Activated naive CD4-positive, alpha-beta T cell treated with anti-CD3 and anti-CD28 coated beads for 36 hours (primary cell): ENCODE measurements at places on chromosomes 12 and 14. TPM values are rescaled to one million over a fixed set of nuclear protein-coding genes. Genes with fewer than 3 reads are reported as not detected.

CIROP gene
- not detected for total RNA-seq

KERA gene
- total RNA-seq, result not detected

GRCh38 chr14:92729634-92730358 is 18.6 kb downstream of the LGMN start:
- no peaks in the 10 kb centered on the region for H3K27me3 ChIP-seq
- H3K4me1 ChIP-seq, result peaks cover 14% of the 10 kb centered on the region
- peak; percentile 49 for DNase-seq
- H3K36me3 ChIP-seq, result peaks cover 24% of the 10 kb centered on the region

DNA sequence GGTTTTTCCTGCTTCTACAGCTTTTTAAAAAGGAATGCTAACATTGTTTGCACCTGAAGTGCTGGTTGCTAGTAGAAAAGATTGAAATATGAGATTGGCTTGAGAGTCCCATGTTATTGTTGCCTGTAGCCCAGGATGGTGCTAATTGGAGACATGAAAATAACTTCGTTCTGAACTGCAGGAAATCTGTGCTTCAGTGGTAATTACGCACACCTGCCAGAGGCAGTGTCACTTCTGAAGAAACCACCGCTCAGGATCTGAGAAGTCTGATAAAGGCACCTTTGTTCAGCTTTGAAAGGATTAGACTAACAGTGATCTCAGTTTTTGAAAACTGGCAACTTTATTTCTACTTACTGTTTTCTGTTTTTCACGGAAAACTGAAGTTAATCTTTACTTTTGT is 15.5 kb upstream of the ATP6V0A2 start:
- no peaks in the 10 kb centered on the region for H3K4me1 ChIP-seq
- peaks cover 15% of the 10 kb centered on the region for H3K36me3 ChIP-seq
- no peak overlapping the region for H3K4me3 ChIP-seq
- H3K27ac ChIP-seq, result no peak overlapping the region
- DNase-seq, result no peak

GRCh38 chr12:6584293-6584692 is 16.2 kb upstream of the NOP2 start:
- DNase-seq, result no peak
- no peak overlapping the region for H3K27ac ChIP-seq
- H3K27me3 ChIP-seq, result no peaks in the 10 kb centered on the region
- no peaks in the 10 kb centered on the region for H3K4me1 ChIP-seq

DNA sequence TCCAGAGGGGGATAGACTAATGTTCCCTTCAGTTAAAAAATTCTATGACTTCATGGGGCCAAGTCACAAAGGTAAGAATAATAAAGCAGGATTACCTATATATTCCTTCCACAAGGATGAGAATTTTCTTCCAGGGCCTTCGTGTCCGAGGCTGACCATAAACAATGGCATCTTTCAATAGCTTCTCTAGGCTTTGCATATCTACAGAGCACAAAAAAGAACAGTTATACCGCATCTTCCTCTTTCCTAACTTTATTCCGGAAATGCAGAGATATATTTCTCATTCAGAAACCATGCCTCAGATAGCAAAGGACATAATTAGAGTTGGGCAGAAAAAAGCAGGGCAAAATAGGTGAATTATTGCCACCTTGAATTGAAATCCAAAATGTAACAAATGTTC is 58.3 kb upstream of the ISM2 start:
- H3K36me3 ChIP-seq, result peaks cover 15% of the 10 kb centered on the region
- no peak for DNase-seq
- peaks cover 12% of the 10 kb centered on the region for H3K4me1 ChIP-seq

GRCh38 chr12:58470266-58471010 is 449.9 kb downstream of the LRIG3 start:
- H3K4me1 ChIP-seq, result no peaks in the 10 kb centered on the region
- H3K36me3 ChIP-seq, result no peaks in the 10 kb centered on the region
- H3K4me3 ChIP-seq, result no peak overlapping the region
- H3K27ac ChIP-seq, result no peak overlapping the region
- H3K27me3 ChIP-seq, result no peaks in the 10 kb centered on the region
- DNase-seq, result no peak

DNA sequence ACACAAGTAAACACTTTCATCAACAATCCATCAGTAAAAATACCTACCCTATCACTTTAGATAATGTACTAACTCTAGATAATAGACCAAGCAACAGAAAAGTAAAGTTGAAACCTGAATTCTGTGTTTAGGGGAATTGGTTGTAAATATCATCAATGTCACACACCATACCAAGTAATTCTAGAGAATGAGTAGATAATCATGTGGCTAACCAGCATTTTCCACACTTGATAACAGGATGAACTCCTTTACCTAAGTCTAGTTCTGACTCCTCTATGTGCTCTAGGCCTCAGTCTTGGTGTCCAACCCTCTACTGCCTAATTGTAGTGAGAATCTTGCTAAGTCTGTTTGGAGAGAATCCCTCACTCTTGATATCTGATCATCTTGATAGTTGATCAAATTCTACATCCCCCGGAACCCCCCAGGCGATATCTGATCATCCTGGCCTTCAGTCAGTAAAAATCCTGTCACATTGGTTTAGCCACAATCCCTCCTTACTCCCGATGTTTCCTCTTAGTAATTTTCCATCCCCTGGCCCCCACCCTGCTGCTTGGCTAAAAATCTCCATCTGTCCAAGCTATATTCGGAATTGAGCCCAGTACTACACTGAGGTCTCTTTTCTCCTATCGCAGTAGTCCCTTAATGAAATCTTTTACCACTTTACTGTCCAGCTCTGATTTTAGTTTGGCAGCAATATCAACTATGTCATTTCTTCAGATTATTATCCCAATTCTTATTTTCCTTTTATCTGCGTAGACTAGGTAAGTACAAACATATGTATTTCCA is 3.4 kb upstream of the SLCO1A2 start:
- no peak overlapping the region for H3K4me3 ChIP-seq
- no peak for DNase-seq
- no peak overlapping the region for H3K27ac ChIP-seq
- no peaks in the 10 kb centered on the region for H3K36me3 ChIP-seq
- H3K27me3 ChIP-seq, result peaks cover 6% of the 10 kb centered on the region
- no peaks in the 10 kb centered on the region for H3K4me1 ChIP-seq

GRCh38 chr12:67299926-67300325 is 30.8 kb downstream of the CAND1 start:
- H3K27ac ChIP-seq, result no peak overlapping the region
- H3K36me3 ChIP-seq, result peaks cover 56% of the 10 kb centered on the region
- H3K27me3 ChIP-seq, result no peaks in the 10 kb centered on the region
- H3K4me3 ChIP-seq, result no peak overlapping the region
- peaks cover 10% of the 10 kb centered on the region for H3K4me1 ChIP-seq
